ENCODE measurements at places on chromosomes 3 and 15.

DNA sequence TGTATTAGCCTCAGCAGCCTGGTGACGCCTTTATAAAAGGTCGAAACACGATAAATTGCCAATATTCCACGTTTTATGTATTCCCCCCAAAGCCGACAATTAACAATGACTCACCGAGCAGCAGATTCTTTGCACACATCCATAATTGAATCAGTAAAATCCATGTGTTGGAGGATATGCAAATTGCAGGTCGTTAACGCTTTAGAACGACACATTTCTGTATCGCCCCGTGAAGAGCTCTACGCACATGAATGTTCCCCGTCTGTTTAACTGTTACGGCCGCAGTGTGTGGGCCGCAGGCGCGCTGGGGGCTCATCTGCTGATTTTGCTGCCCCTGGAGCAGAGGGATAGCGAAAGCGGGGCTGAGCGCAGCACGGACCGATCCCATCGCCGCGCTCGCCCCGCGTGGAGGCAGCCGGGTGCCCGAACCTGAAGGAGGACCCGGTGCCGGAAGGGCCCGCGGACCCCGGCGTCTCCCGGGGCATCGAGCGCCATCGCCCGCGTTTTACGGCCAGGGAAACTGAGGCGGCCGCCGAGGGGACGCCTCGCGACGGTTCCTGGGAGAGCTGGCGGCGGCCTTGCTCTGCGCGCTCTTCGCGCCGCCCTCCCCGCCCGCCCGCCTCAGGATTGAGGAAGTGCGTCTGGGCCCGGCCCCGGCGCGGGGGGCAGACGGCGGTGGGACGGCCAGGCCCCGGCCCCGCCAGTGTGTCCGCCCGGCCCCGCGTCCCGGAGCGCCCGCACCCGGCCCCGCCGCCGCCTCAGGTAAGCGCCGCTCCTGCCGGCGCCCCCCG is at the start of gene LRRK1:
Gene LRRK1 (plus strand): TSS at position 668 of the 791 bp plus-strand sequence. CDS start 5,276 bp downstream, outside the sequence.
- DNase-seq: no peak

DNA sequence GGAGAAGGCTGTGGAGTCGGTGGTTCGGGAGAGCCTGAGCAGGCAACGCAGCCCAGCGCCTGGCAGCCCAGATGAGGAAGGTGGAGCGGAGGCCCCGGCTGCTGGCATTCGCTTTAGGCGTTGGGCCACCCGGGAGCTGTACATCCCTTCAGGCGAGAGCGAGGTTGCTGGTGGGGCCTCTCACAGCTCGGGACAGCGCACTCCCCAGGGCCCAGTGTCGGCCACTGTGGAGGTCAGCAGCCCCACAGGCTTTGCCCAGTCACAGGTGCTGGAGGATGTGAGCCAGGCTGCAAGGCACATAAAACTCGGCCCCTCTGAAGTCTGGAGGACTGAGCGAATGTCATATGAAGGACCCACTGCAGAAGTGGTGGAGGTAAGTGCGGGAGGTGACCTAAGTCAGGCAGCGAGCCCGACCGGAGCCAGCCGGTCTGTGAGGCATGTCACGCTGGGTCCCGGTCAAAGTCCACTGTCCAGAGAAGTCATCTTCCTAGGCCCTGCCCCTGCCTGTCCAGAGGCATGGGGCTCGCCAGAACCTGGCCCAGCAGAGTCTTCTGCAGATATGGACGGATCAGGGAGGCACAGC is 26.7 kb downstream of the SYNM start:
- no peak for DNase-seq

DNA sequence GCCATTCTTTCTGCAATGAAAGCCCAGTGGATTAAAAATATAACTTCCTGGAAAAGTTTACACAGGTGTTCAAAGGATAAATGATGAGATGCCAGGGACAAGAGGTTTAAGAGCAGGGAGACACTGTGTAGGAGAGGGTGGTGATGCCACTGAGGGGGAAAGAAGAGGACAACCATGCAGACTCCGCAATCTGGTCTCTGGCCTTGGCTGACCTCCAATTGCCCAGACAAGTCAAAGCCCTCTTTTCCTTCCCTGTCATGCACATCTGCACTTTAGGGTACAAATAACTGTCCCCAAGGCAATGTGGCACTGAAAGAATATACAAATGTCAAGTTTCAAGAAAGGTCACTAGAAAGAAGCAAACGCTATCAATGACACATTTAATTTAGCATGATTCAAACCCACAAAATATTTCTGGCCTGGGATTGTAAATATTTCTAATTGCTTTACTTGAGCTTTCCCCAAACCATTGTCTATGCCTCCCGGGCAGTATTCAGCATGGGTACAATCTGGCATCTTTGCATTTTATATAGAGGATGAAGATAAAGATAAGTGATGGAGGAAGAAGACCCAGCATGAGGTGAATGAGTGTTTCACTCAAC is 319.4 kb downstream of the PLCL2 start:
- DNase-seq: no peak

DNA sequence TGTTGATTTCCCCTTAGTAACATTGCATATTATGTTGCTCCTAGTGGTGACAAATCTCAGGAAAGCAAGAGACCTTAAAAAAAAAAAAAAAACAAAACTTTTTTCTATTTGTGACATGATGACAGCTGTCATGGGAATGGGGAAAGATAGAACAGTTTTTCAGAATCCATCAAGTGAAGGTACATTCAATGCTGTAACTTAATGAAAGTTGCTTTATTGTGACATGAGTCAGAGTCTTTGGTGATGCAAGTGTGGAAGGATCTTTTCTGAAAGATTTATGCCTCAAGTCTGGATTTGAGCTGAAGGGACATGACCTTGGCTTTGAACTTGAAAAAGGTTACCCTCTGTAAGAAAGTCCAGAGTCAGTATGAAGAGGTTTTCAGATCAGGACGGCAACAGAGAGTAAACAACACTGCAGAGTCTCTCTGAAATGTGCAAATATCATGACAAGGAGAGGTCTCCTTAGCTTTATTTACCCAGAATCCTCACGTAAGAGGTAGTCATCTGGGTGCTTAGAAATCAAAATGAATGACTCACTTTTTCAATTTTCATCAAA is 424.7 kb downstream of the CNTN4 start:
- DNase-seq: no peak

DNA sequence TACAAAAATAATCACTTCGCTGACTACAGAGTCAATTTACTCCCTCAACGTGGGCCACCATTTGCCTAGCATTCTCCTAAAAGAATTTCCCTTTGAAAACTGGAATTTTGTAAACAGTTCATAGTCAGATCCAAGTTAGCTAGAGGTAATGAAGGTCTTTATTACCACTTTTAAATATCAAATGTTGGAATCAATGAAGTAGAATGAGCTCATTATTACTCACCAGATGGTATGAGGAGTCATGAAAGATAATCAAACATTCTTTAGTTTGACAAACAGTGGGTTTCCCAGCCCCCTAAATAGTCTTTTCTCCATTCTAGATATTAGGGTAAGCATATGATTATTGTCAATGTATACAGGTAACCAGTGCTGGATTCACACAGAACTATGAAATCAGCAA is 455.7 kb upstream of the THBS1 start:
- DNase-seq: no peak

DNA sequence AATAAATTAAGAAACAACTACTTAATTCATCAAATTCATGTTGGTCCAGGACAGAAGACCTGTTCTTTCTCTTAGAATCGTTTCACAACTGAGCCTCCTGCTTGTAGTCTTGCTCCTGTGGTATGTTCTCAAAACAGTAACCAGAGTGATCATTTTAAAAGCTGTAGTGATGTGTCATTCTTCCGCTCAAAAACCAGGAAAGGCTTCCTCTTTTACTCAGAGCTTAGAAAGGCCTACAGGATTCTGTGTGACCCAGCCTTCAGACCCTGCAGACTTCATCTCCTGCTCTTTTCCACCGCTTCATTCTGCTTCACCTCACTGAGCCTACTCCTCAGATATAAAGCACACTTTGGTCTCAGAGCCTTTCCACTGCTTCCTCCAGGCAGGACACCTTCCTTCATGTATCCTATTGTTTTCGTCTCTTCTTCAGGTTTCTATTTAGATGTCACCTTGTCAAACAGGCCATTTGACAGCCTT is 22.7 kb downstream of the ST6GAL1 start:
- DNase-seq: no peak

- DNase-seq: no peak
Measured at GRCh38 chr15:81310480-81310879, 13.5 kb downstream of the STARD5 start.

GRCh38 chr15:85333132-85333831 is 47.1 kb upstream of the AKAP13 start:
- DNase-seq: no peak

- no peak for DNase-seq
Measured at GRCh38 chr15:56425976-56426375, 39.0 kb downstream of the MNS1 start.

DNA sequence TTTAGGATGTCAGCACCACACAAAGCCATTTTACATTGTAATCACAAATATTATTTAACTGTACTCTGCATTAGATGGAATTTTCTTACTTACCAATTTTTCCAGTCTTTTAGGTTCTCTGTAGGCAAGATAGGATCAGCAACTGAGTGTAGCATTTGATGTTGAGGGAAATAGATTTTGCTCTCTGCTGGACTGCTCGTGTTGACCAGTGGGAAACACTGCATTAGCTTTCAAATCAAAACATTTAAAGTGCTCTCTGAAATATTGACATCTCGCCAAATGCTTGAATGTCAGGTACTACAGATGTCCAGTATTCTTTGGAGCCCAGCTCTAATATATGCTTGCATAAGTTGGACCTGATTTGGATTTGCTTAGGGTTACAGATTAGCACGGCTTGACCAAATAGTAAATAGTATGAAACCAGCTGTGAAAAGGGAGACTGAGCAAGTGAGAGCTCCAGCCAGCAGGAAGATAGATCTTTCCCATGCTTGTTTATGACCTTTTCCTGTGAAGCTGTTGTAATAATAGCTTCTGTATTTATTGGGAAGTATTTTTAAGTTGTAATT is 29.5 kb downstream of the P2RY14 start:
- no peak for DNase-seq

- no peak for DNase-seq
Measured at GRCh38 chr3:5431811-5432378, 244.4 kb downstream of the EDEM1 start.

DNA sequence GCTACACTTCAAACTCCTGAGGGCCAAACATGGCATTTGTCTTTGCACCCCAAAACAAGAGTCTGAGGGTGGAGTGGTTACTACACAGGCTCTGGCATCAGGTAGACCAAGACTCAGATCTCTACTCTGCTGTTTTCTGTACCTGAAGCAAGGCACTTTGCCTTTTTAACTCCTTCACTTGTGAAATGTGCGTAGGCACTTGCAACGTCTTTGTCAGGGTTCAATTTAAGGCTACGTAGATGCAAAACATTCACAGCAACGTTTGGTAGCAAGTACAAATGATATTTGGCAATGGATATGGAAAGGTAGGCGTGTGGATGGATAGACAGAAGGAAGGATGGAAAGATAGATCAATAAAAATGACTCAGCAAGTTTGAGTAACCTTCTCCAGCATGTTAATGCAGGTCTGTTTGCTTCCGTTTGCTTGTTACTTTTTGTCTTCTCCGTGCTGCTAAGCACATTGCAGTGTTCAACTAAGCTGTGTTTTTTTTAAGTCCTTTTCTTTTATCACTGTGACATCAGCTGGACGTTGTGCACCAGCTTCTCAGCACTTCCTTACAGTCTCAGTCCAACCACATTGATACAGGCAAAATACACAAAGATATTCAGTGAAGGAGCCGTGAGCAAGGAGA is 100.7 kb downstream of the LRTM1 start:
- no peak for DNase-seq

GRCh38 chr3:141240286-141240685 is 8.7 kb downstream of the PXYLP1 start:
- no peak for DNase-seq
